ENCODE measurements at places on chromosomes 5 and 9.

DNA sequence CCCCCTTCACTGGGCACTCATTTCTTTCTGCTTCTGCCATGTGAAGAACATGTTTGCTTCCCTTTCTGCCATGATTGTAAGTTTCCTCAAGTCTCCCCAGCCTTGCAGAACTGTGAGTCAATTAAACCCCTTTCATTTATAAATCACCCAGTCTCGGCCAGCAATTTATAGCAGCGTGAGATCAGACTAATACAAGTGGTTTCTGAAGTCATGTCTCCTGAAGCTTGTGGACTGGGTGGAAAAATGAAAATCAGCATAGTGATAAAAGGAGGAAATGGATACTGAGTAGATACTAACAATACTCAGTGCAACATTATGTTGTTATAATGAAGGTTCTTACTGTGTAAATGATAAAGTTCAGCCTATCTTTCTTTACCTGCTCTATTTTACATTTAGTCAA lies 35.1 kb downstream of the NNT start:
- DNase-seq = no peak

DNA sequence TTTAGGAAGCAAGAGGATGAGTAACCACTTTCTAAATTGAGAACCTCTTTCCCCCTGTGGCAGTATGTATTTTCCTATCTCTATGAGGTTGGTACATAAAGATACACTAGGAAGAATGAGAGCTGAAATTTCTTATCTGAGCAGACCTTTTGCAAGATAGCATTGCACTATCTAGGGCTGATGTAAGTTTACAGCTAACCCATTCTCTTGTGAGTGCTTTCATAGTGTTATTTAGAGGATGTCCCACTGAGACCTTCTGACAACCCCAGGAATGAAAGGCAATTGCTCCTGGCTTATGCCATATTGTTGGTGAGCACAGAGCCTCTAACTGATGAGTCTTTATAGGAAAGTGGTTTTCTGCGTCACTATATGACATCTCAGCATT lies 1209.3 kb upstream of the CDH6 start:
- no peak for DNase-seq

GRCh38 chr5:132193165-132193694 lies 34.4 kb downstream of the P4HA2 start:
- DNase-seq = no peak

- DNase-seq = no peak
These were observed 30.2 kb upstream of the WWC1 start for GRCh38 chr5:168261227-168261571.

DNA sequence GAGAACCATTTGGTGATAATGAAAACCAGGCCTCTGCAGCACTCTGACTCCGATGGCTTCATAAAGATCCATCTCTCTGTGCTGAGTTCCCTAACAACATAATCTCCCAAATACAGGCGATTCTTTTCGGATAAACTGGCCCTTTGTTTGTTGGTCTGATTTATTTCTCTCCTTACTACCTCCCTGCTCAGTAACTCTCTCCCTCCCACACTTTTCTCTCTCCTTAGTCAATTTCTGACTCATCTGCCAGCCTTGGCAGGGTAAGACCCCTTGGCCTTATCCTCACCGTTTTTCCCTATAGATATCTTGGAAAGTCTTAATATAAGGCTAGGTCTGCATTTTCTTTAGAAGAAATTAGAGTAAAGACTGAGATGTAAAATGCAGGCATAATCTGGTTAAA lies 128.7 kb downstream of the BRINP1 start:
- DNase-seq = no peak

GRCh38 chr9:17742067-17742466 lies 163.2 kb downstream of the SH3GL2 start:
- DNase-seq = no peak

DNA sequence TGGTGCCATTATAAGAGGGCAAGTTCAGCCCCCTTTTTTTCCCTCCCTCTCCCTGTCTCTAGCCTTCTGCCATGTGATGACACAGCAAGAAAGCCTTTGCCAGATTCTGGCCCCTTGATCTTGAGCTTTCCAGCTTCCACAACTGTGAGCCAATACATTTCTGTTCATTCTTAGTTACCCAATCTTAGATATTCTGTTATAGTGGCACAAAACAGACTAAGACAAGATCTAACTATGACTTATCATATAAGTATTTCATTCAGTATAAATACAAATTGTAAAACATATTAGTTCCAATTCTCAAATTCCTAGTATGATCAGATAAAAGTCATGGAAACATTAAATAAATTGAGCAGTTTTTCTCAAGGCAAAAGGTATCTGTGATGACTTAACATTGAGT lies 276.3 kb downstream of the COX7C start:
- no peak for DNase-seq

- DNase-seq = no peak
These were observed 63.0 kb downstream of the C5orf15 start for GRCh38 chr5:133905424-133905823.

DNA sequence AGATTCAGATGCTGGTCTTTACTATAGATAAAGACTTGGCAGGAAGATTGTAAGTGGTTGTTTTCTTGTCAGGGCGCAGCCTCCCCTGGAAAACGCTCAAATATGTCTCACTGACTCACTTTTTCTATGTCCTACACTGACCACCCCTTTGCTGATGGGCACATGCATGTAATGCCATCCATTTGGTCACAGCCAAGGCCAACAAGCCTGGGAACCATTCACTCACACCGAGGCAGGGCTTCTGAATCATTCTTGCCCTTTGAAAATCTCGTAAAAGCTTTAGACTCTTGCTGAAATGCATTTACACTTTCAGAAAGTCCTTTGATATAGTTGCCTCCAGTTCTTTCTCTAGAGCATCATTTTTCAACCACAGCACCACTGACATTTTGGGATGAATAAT lies 249.4 kb downstream of the ACTL7B start:
- peak; percentile 14 for DNase-seq

DNA sequence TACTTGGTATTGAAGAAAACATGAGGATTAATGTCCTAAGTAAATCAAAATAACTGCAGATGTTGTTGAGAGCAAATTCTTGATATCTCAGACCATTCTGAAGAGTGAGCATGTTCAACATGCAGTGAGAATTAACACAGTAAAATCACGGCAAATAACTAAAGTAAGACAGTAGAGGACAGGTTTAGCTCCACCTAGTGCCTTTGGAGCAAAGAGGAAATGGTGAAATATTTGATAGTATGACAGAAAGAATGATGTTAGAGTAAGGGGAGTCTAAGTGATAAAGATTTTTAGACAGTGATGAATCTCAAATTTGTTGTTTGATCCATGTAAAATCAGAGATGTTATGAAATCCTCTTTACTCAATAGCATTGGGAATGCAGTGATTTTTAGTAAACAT lies 424.2 kb downstream of the TMEM161B start:
- no peak for DNase-seq

GRCh38 chr9:306907-307306 lies 92.2 kb downstream of the DOCK8 start:
- no peak for DNase-seq

DNA sequence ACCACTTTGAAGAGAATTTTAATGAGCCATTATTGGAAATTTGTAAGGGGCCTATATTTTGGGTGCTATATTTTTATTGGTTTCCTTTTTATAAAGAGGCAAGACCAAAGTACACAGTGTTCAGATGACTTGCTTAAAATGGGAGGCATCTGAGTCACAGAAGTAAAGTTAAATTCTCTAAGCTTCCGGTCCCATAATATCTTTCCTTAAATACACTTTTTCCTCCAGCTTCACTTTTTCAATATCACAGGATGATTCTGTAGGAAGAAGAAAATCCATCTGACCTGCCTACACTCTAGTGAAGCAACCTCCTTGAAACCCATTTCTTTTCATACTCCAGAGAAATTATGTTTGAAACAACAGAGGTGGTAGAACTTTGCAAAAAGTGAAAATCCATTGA lies 274.0 kb downstream of the PIK3R1 start:
- no peak for DNase-seq

DNA sequence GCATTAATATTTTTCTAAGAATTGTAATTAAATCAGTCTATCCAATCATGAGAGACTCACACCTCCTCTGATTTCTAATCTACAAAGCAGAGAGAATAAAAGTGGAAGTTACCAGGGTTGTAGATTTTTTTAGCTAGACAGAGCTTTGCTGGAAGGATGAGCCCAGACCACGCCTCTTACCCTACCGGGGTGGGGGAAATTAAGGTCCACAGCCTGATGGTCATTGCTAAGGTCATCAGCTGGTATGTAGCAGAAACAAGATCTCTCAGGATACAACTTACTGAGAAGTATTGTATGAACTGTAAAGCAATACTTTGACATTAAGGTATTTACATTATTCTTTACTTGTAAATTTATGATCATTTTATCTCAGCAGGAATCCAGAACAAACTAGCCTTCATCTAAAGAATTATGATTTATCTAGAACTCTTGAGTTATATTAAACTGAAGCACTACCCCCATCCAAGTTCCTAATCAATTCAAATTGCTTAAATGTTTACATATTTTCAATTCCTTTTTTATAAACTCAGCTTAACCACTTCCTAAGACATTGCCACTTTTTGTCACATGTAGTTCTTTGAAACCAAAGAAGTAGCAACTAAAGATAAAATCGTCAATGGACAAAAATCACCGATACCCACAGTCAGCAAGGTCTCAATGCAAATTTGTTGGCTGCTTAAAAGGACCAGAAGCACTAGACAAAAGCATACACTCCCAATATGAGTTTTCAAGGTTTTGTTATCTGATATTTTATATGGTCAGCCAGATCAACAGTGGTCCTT lies 225.8 kb upstream of the DAPK1 start:
- DNase-seq = no peak

DNA sequence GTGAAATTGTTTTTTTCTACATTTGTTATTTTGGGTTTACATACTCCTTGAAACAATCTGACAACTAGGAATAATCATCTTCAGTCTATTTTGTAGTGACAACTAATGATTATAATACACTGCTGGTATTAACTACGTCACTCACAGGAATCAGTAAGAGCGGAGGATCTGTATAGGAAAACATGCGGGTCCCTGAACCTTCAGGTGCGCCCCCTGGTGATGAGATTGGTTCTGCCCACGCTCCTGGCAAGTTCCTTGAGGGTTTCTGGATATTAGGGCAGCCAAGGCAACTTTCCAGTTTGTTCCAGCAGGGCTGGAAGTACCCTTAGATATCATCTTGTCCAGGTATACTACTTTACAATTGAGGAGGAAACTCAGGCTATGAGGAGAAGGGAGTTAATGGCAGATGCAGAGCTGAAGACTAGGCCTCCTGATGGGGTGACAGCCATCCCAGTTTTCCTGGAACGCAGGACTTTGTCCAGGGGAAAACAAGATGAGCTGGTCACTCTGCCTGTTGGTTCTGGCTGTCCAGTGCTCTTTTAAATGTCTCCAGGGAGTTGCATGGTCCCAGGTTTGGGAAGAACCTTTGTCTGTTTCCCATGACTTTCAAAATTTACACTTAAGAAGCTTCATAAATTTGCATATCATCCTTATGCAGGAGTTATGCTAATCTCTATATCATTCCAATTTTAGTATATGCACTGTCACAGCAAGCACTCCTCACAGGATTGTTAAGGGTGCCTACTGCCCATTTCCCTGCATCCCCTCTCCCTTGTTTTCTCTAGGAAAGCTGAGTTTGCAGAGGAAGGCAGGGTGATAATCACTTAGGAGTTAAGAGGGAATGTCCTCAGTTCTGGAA lies 14.9 kb upstream of the WNT8A start:
- DNase-seq = peak; percentile 84

DNA sequence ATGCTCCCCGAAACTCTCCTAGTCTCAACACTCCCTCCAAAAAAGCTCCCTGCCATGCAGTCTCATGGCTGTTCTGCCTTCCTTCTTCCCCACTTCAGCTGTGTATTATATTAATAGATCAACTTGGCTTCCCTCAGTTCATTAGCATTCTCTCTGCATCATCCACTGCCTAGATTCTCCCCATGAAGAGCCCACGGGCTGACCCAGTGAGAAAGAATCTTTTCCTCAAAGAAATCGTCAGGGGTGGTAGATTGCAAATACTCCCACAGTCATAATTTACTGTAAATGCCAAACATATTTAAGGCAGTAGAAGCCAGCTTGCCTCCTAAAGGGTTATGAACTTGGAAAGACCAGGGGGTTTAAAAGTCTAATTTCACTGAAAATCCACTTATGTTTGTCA lies 33.5 kb downstream of the GNA14 start:
- peak; percentile 17 for DNase-seq

DNA sequence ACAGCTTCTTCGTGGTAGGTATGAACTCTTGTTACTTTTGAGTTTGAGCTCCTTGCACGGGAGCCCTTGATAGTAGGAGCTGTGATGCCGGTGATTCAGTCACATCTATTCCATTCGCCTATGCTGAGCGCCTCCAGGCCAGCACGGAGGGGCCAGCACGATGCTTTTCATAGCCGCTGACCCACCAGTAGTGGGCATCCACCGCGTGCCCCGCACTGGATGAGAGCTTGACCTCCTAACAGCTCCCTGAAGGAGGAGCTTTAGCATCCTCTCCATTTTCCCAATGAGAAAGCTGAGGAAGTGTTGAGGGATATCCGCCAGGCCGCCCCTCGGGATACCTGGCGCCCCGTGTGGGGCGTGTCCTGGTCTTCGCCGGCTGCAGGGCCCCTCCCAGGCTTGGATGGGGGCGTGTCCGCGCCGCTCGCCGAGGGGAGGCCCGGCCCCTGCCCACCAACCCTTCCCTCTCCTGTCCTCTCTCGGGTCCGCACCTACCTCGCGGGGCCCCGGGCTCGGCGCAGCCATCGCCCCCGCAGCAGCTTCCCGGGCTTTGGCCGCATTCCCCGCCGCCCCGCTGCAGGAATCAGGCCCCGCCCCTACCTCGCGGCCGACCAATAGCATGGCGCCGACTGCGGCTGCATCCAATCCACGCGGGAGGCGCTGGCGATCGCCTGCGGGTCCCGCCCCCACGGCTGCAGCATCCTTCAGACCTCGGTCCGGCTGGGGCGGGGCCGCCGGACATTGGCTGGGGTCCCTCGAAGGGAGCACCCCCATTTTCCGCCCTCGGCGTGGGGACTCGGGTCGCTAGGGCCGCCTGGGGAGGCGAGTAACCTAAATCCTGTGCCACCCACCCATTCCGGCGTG lies at the start of gene PIP5KL1:
Gene PIP5KL1 (minus strand): TSS at position 547 of the 861 bp plus-strand sequence. CDS start 25 bp downstream, at position 522.
- DNase-seq = peak; percentile 98

- no peak for DNase-seq
These were observed 269.1 kb downstream of the EFNA5 start for GRCh38 chr5:107401470-107402122.

DNA sequence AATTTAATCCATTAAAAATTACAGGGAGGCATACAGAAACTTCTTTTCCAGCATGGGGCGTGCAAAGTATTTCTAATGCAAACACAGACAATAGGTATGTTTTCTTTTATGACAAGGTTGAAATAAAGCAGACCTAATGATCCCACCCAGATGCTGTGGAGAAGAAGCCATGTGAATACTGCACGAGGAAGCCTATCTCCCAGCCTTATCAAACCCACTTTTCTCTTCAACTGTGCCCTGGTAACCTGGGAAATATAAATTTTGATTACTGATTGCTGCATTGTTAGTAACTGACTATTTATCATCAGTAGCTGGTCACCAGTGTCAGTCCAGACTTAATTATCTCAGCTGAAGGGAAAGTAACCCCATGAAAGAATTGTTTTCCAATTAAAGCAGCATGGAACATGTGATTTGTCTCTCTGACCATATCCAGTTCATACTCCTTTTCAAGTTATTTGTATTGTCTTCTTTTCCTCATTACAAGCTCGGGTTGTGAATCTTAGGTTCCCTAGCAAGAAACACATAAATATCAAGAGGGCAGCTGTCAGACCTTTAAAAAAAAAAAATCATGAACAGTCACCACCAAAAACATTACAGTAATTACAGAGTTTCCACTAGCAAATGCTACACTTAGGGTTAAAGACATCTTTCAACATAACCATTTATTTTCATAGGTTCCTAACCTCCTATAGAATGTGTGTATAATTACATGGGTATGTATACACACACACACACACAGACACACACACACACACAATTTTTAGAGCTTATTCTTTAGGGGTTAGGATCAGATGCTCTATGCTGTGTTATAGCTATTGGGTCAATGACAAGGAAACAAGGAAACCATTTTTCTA lies 50.3 kb downstream of the SEMA6A start:
- no peak for DNase-seq
